ENCODE measurements at places on chromosomes 16 and 17.

DNA sequence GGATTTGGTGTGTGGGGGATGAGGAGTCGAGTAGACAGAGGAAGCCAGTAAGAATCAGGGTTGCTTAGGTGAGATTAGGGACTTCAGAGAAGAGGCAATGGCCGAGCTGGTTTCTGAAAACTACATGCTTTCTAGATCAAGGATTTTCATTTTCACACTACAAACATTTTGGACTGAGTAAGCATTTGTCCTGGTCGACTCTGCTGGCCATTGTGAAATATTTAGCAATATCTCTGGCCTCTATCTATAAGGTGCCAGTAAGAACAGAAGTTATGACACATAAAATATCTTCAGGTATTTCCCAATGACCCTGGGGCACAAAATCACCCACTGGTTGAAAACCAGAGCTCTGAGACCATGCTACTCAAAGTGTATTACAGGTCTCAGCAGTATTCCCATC, 1275.1 kb upstream of the CDH8 start:
- no peak for DNase-seq

DNA sequence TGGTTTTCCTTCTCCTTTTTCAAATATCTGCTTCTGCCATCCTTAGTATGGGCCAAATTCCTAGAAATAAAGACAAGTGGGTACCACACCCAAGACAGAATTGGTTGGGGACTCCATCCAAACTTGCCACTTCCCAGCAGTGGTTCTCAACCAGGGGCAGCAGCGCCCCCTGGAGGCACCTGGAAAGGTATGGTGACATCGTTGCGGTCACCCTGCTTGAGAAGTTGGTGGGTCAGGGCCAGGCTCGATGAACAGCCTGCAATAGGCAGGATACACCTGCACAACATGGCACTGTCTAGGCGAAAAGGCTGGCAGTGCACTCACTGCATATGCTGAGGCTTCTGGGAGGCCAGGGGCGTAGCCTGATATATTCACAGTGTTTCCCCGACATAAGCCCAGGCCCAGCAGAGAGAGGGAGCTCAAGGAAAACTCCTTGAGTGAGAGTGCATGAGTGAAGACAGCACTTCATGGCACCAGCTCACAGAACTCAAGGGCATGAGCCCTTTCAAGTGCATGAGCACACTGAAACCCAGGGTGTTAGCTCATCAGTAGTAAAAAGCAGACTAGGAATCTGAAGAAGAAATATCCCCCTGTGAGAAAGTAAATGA, 57.7 kb downstream of the CMC2 start:
- peak; percentile 5 for DNase-seq

- DNase-seq: no peak
These were observed 7.1 kb upstream of the SLC5A11 start for GRCh38 chr16:24838554-24839266.

DNA sequence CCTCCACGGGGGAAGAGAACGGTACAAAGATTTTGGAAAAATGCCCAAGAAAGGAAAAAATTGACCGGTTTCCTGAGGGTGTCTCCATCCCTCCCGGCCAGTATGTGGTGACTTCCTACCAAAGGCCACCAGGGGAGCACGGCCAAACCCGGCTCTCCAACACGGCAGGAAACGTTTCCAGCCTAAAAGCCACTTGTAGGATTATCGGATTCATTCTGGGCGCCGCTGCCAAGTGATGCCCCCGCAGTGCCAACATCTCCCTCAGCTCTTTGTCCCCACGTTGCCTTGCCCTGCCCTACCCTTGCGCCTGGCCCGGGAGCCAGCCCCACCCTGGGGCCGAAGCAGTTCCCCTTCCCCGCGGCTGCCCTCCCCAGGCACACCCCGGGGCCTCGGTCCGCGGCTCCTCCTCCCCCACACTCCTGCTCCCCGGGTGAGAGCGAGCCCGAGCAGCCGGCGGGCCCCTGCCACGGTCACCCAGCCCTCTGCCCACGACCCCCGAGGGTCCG, 688 bp downstream of the CRK start:
- peak; percentile 22 for DNase-seq

- DNase-seq: no peak
These were observed 80.6 kb downstream of the C16orf95 start for GRCh38 chr16:87236516-87237115.

- no peak for DNase-seq
These were observed 49.3 kb upstream of the FBXO47 start for GRCh38 chr17:39016193-39017153.

- DNase-seq: no peak
These were observed 104.0 kb upstream of the CCL2 start for GRCh38 chr17:34151102-34151501.

DNA sequence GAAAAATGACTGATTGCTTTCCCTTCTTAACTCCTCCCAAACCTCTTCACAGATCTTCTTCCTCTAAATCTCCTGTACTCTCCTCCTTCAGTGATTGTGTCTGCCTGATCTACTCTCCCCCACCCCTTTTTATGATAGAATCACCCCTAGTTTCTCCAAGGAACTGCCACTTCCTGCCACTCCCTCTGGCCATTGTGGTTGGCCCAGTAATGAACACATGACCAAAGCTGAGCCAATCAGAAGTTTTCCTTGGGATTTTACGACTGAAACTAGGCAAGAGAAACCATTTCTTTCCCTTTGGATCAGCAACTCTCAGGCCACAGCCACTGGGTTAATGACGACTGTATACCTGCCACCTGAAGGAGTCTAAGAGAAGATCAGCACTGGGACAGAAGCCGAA, 15.9 kb downstream of the IRX3 start:
- no peak for DNase-seq

DNA sequence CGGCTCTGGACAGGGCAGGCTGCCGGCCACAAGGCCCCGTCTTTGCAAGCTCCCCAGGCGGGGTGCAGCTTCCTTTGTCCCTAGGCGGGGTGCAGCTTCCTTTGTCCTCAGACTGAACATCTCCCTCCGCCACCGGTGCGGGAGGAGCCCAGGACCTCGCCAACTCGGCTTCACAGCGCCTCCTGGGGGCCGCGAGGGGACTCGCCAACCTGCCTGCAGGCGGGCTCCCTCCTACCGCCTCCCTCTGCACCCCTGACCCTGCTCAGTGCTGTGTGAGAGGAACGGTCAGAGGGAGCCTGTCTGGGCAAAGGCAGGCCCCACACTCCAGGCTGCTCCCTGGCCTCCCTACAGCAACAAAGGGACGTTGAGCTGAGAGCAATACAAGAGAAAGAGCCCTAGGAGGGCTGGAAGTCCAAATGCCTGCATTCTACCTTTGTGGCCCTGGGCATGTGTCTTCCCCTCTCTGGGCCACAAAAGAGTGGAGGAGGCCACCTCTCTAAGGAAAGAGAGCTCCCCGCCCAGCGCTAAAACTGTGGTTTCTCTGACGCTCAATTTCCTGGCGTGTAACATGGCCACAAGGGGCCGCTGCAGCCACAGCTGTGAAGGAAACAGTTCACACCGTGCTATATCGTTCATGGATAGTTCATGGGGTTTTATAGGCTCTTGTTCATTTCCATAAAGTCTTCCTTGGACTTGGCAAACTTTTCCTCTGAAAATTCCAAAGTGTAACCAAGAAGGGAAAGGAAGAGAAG, 20.9 kb upstream of the KRT19 start:
- DNase-seq: peak; percentile 76

DNA sequence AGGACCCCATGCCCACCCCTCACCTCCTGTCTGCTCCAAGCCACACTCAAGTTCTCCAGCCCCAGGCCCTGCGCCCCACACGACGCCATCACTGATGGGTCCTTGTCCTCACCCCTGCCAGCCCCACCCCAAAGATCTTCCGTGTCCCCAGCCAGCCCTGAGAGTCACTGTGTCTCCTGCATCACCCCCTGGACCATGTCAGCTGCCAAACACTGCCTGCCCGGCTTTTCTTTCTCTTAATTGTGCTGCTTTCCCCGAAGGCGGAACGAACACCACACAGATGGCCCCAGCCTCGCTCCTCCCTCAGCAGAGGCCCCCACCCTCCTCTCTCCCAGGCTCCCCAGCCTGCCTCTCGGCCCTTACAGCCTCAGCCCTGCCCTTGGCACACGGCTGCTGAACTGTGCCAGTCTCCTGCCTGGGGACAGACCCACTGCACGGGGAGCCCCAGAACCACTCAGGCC, 4.8 kb upstream of the GAA start:
- no peak for DNase-seq

DNA sequence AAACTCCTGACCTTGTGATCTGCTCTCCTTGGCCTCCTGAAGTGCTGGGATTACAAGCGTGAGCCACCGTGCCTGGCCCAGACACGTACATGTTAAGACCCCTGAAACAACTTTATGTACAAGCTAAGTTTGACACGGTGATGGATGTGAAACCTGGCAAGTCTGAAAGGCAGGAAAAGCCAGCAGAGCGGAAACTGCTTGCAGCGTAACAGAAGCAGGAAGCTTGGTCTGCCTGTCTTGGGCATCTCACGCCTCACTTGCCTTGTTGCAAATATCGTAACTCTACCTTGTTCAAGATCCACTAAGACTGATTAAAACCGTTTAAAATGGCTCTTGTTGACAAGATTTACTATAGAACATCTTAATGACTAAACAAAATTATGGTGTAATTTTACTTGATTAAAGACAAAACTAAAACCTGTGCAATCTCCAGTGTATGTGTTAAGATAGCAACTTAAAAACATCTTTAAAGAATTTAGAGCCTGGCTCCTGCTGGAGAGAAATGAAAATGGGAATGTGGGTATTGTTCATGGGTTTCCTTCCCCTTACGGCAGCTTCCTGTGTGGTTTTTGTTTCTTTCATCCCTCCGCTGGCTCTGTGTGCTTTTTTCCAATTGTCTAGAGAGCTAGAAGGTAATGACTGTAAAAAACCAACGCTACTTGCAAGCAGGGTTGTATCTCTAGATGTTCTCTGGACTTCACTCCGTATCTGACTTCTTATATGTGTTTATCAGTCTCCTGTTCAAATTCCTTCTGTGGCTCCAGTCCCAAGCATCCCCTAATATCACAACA, 477.6 kb downstream of the XYLT1 start:
- no peak for DNase-seq

DNA sequence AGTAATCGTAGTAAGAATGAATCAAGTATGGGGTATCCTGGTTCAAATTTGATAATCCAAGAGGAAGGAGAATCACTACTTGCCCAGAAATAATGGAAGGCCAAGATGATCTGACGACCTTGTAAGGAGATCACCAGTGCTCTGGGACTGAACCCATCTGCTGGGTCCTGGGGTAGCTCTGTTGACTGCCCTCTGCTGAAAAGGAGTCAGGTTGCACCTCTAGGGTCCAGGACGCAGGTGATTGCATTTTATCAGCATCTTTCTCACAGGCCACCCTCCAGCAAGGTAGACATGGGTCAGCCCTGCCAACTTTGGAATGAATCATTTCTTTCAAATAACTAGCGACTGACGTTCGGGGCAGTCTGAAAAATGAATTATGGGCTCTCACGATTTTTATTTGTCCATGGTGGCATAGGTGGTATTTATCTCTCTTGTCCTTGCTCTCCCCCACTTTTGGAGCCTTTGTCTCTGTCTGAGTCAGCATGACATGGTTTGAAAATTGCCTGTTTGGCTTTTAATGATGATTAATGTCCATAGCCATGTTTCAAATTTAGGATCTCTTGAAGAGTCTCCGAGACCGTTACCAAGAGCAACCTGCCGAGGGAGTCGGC, 163.7 kb downstream of the MSI2 start:
- no peak for DNase-seq

GRCh38 chr17:49457564-49458535, 37.2 kb upstream of the NGFR start:
- DNase-seq: no peak

DNA sequence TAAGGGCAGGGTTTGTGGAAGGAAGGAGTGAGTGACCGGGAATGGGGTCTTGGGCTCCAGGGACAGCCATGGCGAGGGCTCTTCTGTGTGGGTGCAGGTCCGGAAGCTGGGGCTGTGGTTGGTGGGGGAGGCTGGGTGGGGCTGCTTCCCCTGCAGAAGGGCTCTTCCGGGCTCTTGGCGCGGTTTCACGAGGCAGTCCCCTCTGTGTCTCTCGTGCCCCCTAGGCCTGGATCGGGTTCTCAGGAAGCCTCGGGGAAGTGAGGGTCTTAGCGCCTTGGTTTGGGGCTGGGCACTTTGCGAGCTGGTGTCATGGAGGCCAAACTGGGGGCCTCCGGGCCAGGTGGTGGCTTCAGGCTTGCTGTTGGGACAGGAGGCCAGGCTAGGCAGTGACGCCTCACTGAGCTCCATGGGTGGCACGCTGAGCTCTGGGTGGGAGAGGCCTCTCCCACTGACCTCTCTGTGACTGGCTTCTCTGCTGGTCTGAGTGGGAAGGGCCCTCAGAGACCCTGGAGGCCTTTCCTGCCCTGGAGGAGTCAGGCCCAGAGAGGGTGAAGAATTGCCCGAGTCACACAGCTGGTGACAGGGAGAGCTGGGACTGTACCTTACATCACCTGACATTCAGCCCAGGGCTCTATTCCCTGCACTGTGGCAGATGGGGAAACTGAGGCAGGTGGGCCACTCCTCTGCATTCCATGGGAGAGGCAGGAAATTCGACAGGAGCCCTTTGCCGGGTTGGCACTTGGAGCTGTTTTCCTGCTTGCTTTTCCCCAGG, 8.2 kb downstream of the ADCY7 start:
- peak; percentile 74 for DNase-seq
